Caki2 (cell line): ENCODE measurements at places on chromosomes 6 and 20. TPM values are rescaled to one million over a fixed set of nuclear protein-coding genes. Genes with fewer than 3 reads are reported as not detected.

GRCh38 chr6:110786696-110787095 is 28.6 kb downstream of the CDK19 start:
- DNase-seq = no peak

- no peak for DNase-seq
Observed at GRCh38 chr6:2505624-2506023, 245.1 kb downstream of the MYLK4 start.

DNA sequence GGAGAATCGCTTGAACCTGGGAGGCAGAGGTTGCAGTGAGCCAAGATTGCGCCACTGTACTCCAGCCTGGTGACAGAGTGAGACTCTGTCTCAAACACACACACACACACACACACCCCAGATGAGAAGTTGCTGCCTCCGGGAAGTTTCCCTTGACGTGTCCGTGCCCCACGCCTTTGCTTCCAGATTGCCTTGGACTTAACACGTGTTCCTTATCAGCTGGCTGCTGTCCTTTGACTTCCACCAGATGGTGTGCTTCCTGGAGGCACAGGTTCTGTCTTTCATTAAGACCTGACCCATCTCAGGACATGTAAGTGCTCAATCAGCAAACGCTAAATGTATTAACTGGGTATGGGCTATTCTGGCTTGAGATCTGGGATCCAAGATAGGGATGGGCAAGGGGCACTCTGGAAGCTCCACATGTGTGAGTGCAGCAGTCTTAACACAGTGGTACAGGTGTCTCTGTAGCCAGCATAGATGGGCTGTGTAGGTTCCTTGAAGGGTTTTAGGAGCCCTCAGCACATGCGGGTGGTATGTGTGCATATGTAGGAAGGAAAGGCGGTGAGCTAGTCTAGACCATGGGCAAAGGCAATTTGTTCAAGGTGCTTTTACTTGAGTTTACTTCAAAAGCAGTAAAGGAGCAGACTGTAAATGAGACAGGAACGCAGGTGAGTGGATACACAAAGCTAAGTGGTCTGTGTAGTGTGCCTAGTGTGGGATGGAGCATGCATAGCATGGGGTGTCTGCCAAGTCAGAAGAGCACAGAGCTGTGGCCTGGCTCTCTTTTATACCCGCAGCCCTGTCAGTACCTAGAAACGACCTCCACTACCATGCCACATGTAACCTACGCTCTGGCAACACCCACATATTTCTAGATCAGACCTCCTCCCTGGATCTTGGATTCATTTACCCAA is 11.6 kb downstream of the PIGT start:
- DNase-seq = no peak

GRCh38 chr6:120646101-120646500 is 688.2 kb downstream of the TBC1D32 start:
- no peak for DNase-seq

DNA sequence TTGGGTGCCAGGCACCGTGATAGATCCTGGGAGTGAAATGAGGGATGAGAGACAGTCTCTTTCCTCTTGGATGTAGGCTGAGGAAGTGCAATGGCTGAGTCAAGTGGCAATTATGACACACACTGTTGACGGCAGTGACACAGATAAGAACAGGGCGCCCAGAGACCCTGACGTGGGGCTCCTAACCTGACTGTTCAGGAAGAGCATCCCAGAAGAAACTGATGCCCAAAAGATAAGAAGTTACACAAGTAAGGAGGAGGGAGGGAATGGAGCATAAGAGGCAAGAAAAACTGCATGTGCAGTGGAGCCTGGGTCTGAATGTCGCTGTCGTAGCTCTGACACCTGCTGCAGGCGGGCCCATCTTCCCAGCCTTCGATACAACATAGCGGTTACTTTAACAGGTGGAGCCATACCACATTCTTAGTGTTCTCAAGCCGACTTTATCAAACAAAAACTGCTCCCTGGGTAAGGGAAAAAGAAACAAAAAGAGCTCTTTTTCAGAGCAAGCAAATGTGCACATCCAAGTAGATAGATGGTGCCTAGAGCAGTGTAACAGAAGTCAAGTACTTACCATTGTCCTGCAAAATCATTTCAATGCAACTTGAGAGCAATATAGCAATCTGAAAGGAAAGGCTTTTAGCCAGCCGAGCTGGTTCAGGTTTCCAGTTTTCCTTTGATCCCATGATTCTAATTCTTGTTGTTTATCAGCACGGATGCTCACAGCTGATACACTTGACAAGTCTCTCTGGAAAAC is 463.9 kb upstream of the JARID2 start:
- no peak for DNase-seq

DNA sequence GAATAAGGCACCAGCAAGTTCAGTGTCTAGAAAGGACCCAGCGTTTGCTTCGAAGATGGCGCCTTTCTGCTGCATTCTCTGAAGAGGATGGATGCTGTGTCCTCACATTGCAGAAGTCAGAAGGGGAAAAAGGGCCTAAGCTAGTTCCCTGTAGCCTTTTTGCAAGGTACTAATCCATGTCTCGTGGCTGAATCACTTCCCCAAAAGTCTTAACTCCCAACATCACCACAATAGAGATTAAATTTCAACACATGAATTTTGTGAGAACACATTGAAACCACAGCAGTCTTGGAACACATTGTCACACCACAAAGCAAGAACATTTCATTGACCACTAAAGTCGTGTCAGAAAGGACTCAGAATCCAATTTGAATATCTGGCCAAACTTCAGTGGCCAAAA is 42.1 kb downstream of the KLHL31 start:
- DNase-seq = no peak

GRCh38 chr20:24651976-24652345 is 182.5 kb downstream of the SYNDIG1 start:
- DNase-seq = no peak

GRCh38 chr20:19909725-19910124 is 107.4 kb upstream of the NAA20 start:
- DNase-seq = no peak

GRCh38 chr6:135087403-135087802 is 32.8 kb upstream of the HBS1L start:
- no peak for DNase-seq

- DNase-seq = no peak
Observed at GRCh38 chr20:958936-959815, 42.9 kb downstream of the RSPO4 start.

DNA sequence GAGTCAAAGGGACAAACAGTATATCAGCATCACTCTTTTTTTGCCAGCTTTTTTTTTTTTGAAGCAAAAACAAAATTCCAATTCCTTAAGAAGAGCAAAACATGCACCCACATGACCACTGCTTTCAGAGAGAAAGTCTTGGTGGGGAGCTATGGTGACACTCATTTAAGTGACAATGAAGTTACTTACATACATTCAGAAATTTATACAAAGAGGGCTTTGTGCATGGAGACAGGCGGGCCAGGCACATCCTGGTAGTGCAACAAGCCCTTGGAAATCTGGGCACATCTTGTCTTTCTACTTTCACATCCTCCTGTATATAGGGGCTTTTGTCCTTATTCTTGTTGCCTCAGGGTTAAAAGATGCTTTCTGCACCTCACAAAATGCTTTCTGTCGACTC is 55.9 kb downstream of the IL22RA2 start:
- no peak for DNase-seq

DNA sequence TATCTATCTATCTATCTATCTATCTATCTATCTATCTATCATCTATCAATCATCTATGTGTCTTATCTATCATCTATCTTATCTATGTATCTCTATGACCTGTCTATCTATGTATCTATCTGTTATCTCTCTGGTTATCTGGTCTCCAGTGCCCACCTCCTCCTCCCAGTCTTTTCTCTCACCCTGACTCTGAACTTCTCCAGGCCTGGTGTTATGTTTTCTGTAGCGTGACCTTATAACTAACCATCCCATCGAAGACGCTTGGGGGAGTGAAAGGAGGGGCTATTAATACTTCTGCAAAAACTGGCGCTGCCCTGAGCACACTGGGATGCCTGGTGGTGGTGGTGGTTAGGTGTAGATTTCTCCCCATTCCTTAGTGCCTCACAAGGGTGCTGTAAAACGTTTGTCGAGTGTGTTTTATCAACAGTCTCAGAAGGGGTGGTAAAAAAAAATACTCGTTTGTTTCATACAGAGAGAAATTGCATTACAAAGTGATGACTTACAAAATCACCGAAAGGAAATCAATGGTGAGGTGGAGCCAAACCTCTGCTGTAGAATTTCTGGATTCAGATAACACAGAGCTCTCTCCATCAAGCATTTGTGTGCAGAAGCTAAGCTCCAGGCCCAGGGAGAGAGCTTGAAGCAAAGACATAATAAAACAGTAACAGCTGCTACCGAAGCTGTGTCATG is 156.2 kb downstream of the BCAS1 start:
- no peak for DNase-seq

- DNase-seq = no peak
Observed at GRCh38 chr6:2185466-2185865, 59.9 kb downstream of the GMDS start.

DNA sequence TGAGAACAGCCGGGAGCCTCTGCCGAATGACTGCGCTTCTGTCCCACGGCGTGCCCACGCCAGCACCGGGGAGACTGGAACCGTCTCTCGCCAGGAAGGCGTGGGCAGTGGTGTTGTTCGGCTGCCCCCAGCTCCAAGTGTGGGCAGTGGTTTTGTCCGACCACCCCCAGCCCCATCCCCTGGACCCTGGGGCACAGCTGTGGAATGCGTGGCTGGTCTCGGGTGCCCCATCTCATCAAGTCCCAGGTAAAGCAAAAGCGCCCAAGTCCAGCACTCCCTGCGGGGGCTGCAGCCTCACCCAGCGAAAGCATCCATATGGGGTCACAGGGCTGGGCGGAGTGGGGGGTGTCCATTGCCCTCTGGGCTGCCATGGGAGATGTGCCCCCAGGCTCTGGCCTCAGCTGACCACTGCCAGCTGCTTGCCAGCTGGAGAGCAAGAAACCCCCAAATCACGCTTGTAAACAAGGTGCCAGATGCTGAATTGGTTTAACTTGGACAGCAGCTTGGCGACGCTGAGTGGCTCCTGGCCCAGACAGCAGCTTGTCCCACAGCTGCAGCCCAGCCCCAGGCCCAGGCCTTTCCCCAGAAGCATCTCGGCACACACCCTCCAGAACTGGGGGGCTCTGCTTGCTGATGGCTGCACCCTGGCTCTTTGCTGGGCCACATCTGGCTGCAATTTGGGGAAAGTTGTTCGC is 4.5 kb downstream of the CABLES2 start:
- DNase-seq = no peak

GRCh38 chr20:57596998-57597939 is 23.0 kb downstream of the ZBP1 start:
- peak; percentile 39 for DNase-seq

- DNase-seq = no peak
Observed at GRCh38 chr6:106097411-106098231, 11.5 kb downstream of the PRDM1 start.

GRCh38 chr6:137904822-137905617 is 38.0 kb downstream of the TNFAIP3 start:
- peak; percentile 13 for DNase-seq

The LY6G6D gene
- total RNA-seq = not detected in 2 replicates

The TUBE1 gene
- 18.8 and 31.7 TPM in 2 replicates for total RNA-seq

The BPIFB1 gene
- total RNA-seq = not detected in 2 replicates

The NPEPL1 gene
- total RNA-seq = 56.9 and 71.6 TPM in 2 replicates

The VSTM2L gene
- total RNA-seq = not detected in 2 replicates

The CTCFL gene
- total RNA-seq = not detected in 2 replicates

The RUNX2 gene
- 1.3 and 2.7 TPM in 2 replicates for total RNA-seq
